ENCODE measurements at places on chromosomes 2 and 18. TPM values are rescaled to one million over a fixed set of nuclear protein-coding genes. Genes with fewer than 3 reads are reported as not detected.

Gene UGT1A8
- not detected for total RNA-seq

Gene SPP2
- not detected for total RNA-seq

Gene M1AP
- total RNA-seq: 0.10 TPM

Gene C2orf15
- 1.6 TPM for total RNA-seq

Gene CTAGE1
- not detected for total RNA-seq

Gene BCL11A
- total RNA-seq: 0.67 TPM

Gene MSTN
- total RNA-seq: not detected

Gene DOCK10
- total RNA-seq: 137 TPM

Gene CASP10
- total RNA-seq: 22.0 TPM

Gene KRTCAP3
- total RNA-seq: 6.7 TPM

Gene CAVIN2
- total RNA-seq: not detected

Gene MARCHF4
- total RNA-seq: not detected

Gene RFTN2
- not detected for total RNA-seq

Gene REEP1
- total RNA-seq: 0.19 TPM

Gene FARSB
- 46.4 TPM for total RNA-seq

Gene SLC4A1AP
- 21.2 TPM for total RNA-seq

Gene AFF3
- total RNA-seq: 1.5 TPM

Gene UGT1A3
- not detected for total RNA-seq

Gene STARD6
- total RNA-seq: not detected

Gene TFPI
- not detected for total RNA-seq

Gene SLC9A4
- 0.07 TPM for total RNA-seq

Gene RAB6C
- total RNA-seq: not detected

Gene SP9
- not detected for total RNA-seq

Data from activated naive CD4-positive, alpha-beta T cell treated with anti-CD3 and anti-CD28 coated beads for 36 hours (primary cell).